ENCODE measurements at places on chromosomes 7 and 10. TPM values are rescaled to one million over a fixed set of nuclear protein-coding genes. Genes with fewer than 3 reads are reported as not detected.

DNA sequence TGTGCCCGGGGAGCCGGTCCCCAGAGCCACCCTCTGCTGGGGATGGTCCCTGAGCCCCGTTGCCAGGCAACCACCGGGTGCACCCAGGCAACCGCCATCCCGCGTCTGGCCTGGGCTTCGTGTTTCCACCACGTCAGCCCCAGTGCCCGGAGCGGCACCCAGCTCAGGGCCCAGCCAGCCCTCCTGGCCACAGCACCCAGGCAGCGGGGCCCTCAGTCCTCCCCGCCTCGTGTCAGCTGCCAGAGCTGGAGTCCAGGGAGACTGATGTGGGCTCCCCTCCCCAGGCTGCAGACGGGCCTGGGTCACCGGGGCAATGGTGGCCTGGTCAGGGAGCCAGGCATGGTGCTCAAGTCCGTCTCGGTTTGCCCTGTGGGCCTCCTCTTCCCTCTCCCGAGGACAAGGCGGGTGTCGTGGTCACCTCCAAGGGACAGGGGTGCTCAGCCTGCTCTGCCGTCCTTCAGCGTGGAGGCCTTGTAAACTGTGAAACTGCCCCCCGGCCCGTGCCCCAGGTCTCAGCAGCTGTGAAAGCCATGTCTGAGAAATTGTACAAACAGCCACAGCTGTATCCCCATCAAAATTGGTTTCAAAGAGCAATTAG is 72.5 kb downstream of the MICALL2 start:
- no peak for DNase-seq

- DNase-seq: no peak
Measured at GRCh38 chr10:70417568-70417967, 13.6 kb downstream of the EIF4EBP2 start.

- no peak for DNase-seq
Measured at GRCh38 chr10:32951111-32951510, 6.9 kb downstream of the ITGB1 start.

DNA sequence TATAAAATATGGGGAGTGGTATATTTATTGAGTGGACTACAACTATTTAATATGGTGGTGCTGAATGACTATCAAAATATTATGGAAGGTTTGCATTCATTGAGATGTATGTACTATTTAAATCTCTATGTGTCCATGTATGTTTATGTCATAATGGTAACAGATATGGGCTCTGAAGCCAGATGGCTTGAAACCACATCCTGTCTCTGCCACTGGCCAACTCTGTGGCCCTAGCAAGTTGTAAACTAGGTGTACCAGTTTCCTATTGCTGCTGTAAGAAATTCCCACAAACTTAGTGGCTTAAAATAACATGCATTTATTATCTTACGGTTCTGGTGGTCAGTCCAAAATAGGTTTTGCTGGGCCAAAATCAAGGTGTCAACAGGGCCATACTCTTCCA is 198.1 kb upstream of the NFE2L3 start:
- DNase-seq: no peak

GRCh38 chr7:33062023-33062781 is at the start of gene NT5C3A:
Gene NT5C3A, minus strand, starts transcription at chr7:33062776. Its CDS starts 71 bp downstream, at chr7:33062705.
- no peak for DNase-seq

GRCh38 chr7:116569737-116570136 is 44.9 kb downstream of the CAV1 start:
- DNase-seq: no peak

GRCh38 chr7:63899691-63900393 is 98.8 kb upstream of the ZNF722 start:
- peak; percentile 74 for DNase-seq

Gene HOXA5
- polyA plus RNA-seq: 1.7 TPM
